ENCODE measurements at places on chromosomes 6 and 20.

DNA sequence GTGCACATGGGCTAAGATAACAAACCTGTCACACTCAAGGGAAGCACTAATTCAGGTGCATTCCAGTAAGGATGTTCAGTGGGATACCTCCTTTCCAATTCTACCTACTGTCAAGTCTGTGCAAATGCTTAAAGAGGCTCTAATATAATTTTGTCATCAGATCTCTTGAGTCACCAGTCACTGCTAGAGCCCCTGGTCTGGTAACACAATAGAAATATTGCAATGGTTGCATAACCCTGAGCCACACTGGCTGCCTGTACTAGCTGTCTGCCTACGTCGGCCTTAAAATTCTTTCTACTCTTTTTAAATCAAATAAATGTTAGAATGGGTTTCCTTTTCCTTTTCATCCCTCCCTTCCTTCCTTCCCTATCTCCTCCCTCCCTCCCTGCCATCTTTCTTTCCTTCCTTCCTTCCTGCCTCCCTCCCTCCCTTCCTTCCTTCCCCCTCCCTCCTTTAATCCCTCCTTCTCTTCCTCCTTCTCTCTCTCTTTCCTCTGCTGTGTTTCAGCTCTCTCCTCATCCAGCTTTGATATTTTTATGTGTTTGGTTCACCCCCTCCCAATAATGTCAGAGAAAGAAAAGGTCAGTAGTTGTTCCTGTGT, 28.1 kb upstream of the OLIG3 start:
- no peak for DNase-seq

DNA sequence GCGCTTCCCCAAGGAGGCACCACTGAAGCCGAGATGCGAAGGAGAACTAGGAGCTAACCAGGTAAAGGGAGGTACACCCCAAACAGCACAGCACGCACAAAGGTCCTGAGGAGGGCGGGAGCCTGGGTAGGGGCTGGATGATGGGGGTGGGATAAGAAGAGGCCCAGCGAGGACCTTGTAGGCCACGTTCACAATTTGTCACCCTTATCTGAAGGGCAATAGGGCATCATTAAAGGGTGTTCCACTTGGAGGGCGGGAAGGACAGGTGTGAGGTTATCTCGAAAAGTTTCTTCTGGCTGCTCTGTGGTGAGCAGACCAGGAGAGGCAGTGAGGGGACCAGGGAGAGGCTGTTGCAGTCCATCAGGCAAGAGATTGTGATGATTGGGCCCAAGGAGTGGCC, 25.6 kb downstream of the POFUT1 start:
- no peak for DNase-seq

DNA sequence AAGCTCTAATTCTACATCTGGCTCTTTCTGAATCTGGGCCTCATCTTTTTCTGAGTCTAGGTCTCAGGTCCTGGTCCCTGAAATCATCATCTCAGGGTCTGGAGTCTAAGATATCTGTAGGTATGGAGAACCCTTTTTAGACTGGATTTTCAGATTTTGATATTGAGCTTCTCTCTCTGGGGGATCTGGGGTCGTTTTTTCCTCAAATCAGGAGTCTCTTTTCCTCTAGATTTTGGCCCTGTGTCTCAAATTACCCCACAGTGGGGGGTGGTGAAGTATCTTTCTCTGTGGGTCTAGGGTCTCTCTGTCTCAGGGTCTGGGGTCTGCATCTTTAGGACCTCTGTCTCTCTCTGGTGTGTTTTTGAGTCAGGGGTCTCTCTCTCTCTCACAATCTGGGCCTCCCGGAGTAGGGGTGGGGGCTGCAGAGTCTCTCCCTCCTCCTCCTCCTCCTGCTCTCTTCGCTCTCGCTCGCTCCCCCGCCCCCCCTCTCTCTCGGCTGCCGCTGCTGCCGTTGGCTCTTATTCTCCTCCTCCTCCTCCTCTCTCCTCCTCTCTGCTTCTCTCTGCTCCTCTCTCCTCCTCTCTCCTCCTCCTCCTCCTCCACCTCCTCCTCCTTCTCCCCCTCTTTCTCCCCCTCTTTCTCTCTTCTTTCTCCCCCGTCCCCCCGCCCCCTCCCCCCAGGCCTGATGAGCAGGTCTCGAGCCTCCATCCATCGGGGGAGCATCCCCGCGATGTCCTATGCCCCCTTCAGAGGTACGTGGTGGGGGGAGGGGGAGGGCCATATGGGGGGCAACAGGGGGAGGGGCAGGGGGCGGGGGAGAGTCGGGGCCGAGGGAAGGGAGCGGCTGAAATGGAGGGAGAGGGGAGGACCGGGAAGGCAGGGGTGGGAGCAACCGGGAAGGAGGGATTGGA, at the start of gene SYNGAP1:
SYNGAP1 (plus strand) TSS at position 486 of the 911 bp plus-strand sequence; CDS start at position 686, 200 bp downstream.
- DNase-seq: no peak

GRCh38 chr20:48277266-48277665, 492.0 kb upstream of the SULF2 start:
- no peak for DNase-seq
